HT1080 (cell line): ENCODE measurements at places on chromosomes 7 and 10. TPM values are rescaled to one million over a fixed set of nuclear protein-coding genes. Genes with fewer than 3 reads are reported as not detected.

GRCh38 chr10:30784524-30784896, 155.0 kb upstream of the LYZL2 start:
- DNase-seq, result no peak

SPDYE18 gene
- total RNA-seq, result not detected in 2 replicates

- DNase-seq, result no peak
Measured at GRCh38 chr7:151447901-151448260, 7.9 kb upstream of the CRYGN start.

UTF1 gene
- not detected in 2 replicates for total RNA-seq

CFTR gene
- not detected in 2 replicates for total RNA-seq

DNA sequence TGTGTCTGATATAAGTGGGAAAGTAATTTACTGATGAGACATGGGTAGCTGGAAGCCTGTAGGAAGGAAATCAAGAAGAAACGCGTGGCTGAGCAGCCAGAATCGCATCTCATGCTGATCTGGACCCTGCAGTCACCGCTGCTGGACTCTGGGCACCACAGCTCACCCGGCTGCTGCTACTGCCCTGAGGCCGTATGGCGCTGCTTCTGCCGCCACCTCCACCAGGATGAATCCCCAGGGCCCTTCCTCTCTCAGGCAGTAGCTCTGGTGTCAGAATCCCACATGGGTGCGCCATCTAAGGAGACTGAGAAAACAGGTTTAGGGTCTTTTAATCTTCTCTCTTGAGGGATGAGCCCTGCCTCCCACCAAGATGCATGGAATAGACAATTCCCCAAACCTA, 70.3 kb upstream of the AGK start:
- no peak for DNase-seq

ANKRD61 gene
- 0.18 and 0.37 TPM in 2 replicates for total RNA-seq

DNA sequence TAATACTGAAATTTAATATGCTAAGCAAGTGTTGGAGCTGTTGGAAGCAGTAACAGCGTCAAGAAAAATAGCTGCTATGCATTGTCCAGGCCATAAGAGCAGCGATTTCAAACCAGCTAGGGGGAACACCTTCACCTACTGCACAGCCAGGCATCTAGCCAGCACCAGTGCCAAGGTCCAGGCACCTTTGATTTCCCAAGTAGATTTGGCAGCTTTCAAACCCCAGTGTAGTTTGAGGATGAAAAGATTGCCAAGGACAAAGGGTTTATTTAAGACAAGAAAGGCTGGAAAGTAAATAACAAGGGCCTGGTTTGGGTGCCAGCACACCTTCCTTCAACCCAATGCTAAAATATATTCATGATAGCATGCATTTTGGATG, 65.4 kb upstream of the ZNF92 start:
- no peak for DNase-seq

GRCh38 chr7:65239707-65240352, 133.8 kb upstream of the ZNF92 start:
- DNase-seq, result no peak

- DNase-seq, result no peak
Measured at GRCh38 chr10:18217577-18217976, 77.4 kb downstream of the CACNB2 start.

BNIP3 gene
- 94.8 and 105 TPM in 2 replicates for total RNA-seq

TUBAL3 gene
- total RNA-seq, result not detected in 2 replicates

- DNase-seq, result no peak
Measured at GRCh38 chr10:97134110-97134509, 51.6 kb downstream of the SLIT1 start.

FAM180A gene
- not detected in 2 replicates for total RNA-seq

ATP6V0A4 gene
- total RNA-seq, result 0.30 and 0.47 TPM in 2 replicates
